Esophagus muscularis mucosa (tissue), 4 donors: ENCODE measurements at places on chromosomes 6 and 20. TPM values are rescaled to one million over a fixed set of nuclear protein-coding genes. Genes with fewer than 3 reads are reported as not detected.
A peak's percentile ranks its signal among the peaks of the same experiment; 100 is the strongest.

ZNF512B gene
- total RNA-seq = 7.1 TPM

MYMX gene
- not detected for total RNA-seq

MARCKS gene
- total RNA-seq = 32.7 TPM

CSNK2A1 gene
- total RNA-seq = 50.2 TPM

SUPT3H gene
- total RNA-seq = 5.1 TPM

BHLHE23 gene
- total RNA-seq = not detected

RIPOR2 gene
- 4.4 TPM for total RNA-seq

PLA2G7 gene
- total RNA-seq = 0.26 TPM

DNA sequence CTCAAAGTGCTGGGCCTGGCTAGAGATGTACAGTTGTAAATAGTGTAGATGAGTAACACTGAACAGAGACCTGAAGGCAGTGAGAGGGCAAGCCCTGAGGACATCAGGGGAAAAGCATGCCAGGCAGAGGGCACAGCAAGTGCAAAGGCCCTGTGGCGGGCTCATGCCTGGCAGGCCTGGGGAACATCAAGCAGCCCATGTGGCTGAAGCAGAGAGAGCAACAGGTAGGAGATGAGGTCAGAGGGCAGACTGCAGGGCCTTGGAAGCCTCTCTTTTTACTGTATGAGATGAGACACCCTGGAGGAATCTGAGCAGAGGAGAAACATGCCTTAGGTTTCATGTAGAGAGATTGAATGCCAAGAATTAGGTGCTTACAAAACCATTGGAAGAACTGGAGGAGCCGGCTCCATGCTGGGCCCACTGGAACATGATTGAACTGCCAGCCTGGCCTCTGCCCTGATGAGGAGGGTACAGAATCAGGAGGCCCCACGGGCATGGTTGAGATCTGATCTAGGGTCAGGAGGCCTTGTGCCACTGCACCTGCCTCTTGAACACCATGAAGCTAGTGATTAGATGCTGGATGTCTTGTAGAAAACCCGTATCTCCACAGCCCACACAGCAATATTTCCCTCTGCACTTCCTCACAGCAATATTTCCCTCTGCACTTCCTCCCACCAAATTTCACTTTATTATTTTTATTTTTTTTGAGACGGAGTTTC is 5.9 kb upstream of the HMGA1 start:
- no peak for DNase-seq
- H3K4me1 ChIP-seq = peaks cover 7% of the 10 kb centered on the region
- no peaks in the 10 kb centered on the region for H3K27me3 ChIP-seq
- no peak overlapping the region for H3K4me3 ChIP-seq
- no peaks in the 10 kb centered on the region for H3K36me3 ChIP-seq

- no peaks in the 10 kb centered on the region for H3K27me3 ChIP-seq
- no peak for DNase-seq
- peaks cover 28% of the 10 kb centered on the region for H3K4me1 ChIP-seq
- no peak overlapping the region for H3K4me3 ChIP-seq
- H3K27ac ChIP-seq = no peak overlapping the region
These were observed 232.5 kb downstream of the SOX4 start for GRCh38 chr6:21826023-21826422.

DNA sequence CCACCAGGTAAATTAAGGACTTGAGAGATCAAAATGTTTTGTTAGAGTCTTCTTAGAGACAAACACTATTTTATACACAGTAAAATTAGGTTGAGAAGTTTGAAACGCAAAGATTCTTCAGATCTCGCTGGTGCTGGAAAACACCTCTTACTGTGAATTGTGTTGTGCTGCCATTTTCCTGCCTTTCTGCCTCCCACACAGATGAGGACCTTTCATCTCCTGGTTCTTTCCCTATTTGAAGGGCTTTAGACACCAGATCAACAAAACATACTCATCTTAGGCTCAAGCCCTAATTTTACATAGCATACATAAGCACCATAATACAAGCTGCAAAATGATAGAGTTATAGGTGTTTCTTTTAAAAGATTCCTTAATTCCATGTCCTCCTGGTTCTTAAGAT is 18.6 kb downstream of the STAU1 start:
- no peaks in the 10 kb centered on the region for H3K27me3 ChIP-seq
- peaks cover 32% of the 10 kb centered on the region for H3K36me3 ChIP-seq
- DNase-seq = no peak
- H3K27ac ChIP-seq = no peak overlapping the region

DNA sequence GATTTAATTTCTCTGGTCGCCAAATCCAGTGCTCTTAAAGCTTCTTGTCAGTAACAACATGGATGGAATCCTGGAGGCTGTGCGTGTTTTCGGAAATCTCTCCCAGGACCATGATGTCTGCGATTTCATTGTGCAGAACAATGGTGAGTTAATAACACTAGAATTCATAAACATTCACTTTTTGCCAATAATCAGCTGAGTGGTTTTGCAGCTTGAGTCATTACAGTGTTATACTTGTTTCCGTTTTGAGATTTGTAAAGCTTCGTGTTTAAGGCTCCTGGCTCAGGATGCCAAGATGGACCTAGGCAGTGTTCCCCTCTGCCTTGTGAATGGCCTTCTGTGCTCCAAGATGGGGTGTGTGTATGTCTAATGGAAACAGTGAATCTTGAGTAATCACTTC is 113.8 kb downstream of the ARMC2 start:
- H3K4me3 ChIP-seq = no peak overlapping the region
- H3K27me3 ChIP-seq = no peaks in the 10 kb centered on the region
- no peaks in the 10 kb centered on the region for H3K36me3 ChIP-seq
- H3K4me1 ChIP-seq = peaks cover 51% of the 10 kb centered on the region
- H3K27ac ChIP-seq = peak overlapping the region; percentile 70

- peaks cover 31% of the 10 kb centered on the region for H3K36me3 ChIP-seq
- no peaks in the 10 kb centered on the region for H3K4me1 ChIP-seq
- no peak overlapping the region for H3K4me3 ChIP-seq
These were observed 38.3 kb downstream of the MRS2 start for GRCh38 chr6:24440897-24441598.

GRCh38 chr6:123380257-123380656 is 256.5 kb downstream of the TRDN start:
- no peaks in the 10 kb centered on the region for H3K4me1 ChIP-seq
- no peak for DNase-seq
- no peaks in the 10 kb centered on the region for H3K36me3 ChIP-seq
- no peaks in the 10 kb centered on the region for H3K27me3 ChIP-seq

DNA sequence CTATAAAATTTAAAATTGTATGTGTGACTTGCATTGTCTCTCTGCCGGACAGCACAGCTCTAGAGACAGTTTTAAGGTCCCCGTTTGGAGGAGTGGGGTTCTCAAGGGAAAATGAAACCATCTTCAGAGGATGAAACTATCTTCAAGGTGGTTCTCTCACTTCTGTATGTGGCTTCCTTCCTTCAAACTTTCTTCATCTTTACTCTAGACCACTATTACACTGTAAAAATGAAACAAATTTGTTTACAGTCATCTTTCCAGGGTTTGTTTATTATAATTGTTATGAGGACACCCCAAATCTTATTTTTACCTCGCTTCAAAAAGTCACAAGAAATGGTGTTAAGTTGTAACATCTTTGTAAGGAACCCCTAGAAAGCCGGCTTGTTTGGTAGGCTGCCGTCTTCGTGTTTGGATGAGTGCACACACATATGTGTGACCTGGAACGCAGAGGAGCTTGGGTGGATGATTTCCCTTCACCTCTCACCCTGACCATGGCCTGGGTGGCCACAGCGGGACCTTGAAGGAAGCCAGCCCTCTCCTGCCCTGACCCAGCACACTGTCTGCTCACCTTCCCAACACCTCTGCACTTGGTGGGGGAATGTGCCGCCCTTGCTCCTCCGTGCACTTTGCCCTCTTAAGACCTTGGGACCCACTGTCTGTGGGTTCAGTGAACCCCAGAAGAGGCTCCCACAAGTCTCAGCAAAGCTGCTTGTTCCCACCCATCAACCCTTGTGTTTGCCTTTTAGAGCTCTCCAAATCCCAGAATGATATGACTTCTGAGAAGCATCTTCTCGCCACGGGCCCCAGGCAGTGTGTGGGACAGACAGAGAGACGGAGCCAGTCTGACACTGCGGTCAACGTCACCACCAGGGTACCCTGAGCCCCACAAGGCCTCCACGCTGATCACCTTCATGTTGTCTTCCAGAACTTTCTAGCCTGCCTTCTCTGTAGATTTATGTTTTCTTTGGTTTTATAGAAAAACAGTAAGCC is 67.8 kb downstream of the SYTL3 start:
- DNase-seq = no peak
- no peaks in the 10 kb centered on the region for H3K36me3 ChIP-seq
- peaks cover 4% of the 10 kb centered on the region for H3K4me1 ChIP-seq
- H3K4me3 ChIP-seq = no peak overlapping the region
- H3K27ac ChIP-seq = no peak overlapping the region

- DNase-seq = no peak
- no peaks in the 10 kb centered on the region for H3K36me3 ChIP-seq
- H3K27me3 ChIP-seq = no peaks in the 10 kb centered on the region
These were observed 861.9 kb downstream of the TFAP2A start for GRCh38 chr6:9553002-9553401.

DNA sequence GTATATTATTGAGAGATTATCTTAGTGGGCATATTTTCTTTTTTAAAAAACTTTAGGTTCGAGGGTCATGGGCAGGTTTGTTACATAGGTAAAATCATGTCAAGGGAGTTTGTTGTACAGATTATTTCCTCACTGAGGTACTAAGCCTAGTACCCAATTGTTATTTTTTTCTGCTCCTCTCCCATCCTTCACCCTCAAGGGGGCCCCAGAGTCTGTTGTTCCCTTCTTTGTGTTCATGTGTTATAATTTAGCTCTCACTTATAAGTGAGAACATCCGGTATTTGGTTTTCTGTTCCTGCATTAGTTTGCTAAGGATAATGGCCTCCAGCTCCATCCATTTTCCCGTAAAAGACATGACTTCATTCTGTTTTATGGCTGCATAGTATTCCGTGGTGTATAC is 247.9 kb upstream of the RAB32 start:
- DNase-seq = no peak
- H3K4me3 ChIP-seq = no peak overlapping the region
- H3K27me3 ChIP-seq = no peaks in the 10 kb centered on the region
- no peaks in the 10 kb centered on the region for H3K36me3 ChIP-seq

GRCh38 chr6:147825848-147826247 is 317.4 kb downstream of the SAMD5 start:
- DNase-seq = no peak
- no peaks in the 10 kb centered on the region for H3K36me3 ChIP-seq
- no peaks in the 10 kb centered on the region for H3K4me1 ChIP-seq
- no peak overlapping the region for H3K4me3 ChIP-seq
- H3K27me3 ChIP-seq = no peaks in the 10 kb centered on the region
